ENCODE measurements at places on chromosomes 3 and 15.

DNA sequence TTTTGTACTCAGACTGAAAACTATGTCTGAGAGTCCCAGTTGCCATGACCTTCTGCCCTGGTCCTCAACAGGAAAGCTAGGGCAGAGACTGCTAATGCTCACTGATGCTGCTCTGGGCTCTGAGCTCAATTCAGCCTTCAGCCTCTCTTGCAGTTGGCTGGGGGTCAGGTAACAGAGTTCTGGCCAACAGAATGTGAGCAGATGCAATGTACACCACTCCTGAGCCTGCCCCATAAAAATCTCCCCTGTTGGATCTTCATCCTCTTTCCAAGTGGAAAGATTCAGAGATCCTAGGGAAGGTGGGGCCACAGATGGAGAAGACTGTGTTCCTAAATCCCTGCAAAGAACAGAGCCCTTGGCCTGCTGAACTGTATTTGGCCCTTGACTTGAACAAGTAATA is 87.8 kb downstream of the PDZRN3 start:
- no peak for DNase-seq

DNA sequence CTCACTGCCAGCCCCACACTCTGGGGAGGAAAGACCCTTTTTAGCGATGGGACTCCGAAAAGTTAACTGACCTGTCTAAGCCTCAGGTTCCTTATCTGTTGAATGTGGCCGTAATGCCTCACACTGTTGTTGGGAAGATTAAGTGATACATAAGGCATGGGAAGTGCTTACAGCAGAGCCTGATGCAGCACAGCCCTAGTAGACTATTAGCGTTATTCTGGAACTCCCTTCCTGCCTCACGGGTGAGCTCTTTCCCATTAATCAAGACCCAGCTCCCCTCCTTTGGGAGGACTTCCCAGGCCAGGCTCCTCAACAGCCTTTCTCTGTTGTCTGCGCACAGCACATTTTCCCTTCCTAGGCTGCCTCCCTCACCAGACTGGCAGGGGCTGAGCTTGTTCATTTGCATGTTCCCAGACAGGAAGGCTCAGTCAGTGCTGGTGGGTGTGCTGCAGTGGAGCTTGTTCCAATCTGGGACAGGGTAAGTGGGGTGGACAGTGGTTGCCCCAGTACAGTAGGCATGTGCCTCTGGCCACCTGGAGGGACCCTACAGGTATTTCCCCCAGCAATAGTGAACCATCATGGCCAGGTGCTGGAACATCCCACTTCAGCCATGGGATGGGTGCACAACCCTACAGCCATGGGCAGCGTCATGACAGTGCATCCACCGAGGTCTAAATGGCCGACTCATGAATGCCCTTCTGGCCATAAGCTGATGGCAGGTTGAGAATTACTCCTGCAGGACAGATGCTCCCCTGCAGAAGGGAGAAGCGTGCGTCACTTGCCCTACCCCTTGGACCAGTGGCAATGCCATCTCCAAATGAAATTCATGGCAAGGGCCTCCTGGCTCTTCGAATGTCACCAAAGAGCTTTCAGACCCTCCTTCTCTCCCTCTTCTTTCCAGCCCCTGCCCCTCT is 5.8 kb upstream of the PSTPIP1 start:
- no peak for DNase-seq

DNA sequence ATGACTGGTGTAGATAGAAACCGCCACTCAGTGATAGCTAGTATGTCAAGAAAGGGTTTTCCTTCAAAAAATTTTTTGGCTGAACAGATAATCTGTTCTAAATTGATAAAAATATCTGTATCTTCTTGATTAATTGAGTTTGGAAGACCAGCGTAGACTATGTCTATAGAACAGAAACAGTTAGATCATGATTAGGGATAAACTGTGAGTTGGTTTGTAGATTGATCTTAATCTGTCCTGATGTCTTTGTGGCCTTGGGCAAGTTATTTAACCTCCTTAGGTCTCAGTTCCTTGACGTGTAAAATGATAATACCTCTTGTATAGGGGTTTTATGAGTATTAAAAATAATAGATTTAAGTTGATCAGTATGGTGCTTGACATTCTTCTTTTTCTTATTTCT is 4.7 kb downstream of the NFKBIZ start:
- DNase-seq = no peak

GRCh38 chr3:53809267-53809666 is 37.0 kb downstream of the CHDH start:
- no peak for DNase-seq

DNA sequence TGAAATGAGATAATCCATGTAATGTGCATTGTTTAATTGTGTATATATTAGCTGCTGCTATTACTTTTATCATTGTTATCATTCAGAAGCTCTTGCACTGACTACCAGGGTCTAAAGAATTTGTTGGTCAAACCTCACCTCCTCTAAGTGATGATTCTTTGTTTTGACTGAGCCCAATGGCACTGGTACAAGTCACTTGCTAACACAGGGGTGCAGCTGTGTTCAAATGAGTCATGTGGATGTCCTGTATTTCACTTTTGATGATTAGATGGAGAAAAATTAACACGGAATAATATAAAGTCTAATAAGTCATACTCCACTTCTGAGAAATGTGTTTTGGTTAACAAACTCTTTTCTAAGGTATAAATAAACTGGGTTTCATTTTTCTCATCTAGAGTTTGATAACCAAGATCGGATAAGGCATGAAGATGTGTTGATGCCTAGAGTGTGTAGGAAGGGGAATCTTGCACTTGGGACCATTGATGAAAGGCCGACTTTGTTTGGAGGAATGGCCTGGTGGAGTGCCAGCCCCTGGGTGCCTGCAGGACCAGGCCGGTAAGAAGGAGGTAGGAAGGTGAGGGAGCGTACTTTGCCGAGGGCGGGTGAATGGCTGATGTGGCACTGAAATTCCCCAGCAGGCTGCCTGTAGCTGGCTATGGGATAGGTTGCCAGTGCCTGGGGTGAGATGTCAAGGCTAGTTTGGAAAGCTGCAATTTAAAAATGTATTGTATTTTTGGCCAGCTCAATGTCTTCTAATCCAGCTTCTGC is 244.7 kb upstream of the ZPLD1 start:
- no peak for DNase-seq

- DNase-seq = no peak
These were observed 22.7 kb downstream of the ERICH6 start for GRCh38 chr3:150681057-150681456.

DNA sequence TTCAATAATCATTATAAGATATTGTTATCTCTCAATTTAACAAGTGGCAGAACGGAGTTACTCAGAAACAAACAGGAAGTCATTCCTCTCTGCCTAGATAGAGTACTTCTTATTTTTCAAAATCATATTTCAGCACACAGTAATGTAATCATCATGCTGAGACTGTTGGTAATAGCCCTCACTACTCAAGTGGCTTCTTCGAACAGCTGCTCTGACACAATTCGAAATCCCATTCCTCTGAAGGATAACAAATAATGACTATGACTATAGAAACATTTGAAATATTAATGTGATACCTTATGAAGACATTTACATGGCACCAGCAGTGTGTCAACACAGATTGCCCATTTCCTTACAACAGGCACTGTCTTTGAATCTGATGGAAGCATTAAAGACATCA is 1249.8 kb downstream of the NSUN3 start:
- DNase-seq = no peak

GRCh38 chr15:73624530-73624929 is 8.7 kb downstream of the NPTN start:
- DNase-seq = no peak

DNA sequence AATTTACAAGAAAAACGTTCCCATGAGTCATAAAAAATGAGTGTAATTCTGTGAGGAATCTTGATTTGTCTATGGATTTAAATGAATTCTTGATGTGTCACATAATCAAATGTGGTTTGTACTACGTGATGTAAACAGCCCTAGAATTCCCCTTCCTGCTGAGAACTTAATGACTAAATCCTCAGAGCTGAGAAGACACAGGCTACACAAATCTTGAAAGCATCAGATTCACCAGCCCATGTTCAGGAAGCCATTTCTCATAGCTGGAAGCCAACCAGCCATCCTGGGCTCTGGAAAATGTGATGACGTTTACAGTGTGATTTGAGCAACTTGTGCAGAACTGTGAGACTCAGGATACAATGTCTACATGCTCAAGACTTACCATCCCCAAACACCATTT is 193.7 kb upstream of the MME start:
- DNase-seq = no peak

DNA sequence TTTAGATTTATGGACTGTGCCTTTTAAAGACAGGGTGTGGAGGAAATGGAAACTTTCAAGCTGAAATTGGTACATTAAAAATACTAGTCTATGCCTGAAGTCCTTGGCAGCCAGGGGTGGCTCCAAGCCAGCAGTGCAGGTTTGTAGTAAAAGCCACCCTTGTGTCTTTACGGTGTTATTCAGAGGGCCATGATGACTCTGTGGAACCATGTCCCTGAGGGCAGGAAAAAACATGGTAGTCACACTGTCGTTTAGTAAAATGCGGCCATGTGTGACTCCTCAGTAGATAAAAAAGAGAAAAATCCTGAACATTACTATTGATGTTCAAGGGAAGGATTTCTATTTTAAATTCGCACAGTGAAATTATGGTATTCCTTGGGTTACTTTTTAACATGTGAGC is 2.7 kb downstream of the FAN1 start:
- no peak for DNase-seq

DNA sequence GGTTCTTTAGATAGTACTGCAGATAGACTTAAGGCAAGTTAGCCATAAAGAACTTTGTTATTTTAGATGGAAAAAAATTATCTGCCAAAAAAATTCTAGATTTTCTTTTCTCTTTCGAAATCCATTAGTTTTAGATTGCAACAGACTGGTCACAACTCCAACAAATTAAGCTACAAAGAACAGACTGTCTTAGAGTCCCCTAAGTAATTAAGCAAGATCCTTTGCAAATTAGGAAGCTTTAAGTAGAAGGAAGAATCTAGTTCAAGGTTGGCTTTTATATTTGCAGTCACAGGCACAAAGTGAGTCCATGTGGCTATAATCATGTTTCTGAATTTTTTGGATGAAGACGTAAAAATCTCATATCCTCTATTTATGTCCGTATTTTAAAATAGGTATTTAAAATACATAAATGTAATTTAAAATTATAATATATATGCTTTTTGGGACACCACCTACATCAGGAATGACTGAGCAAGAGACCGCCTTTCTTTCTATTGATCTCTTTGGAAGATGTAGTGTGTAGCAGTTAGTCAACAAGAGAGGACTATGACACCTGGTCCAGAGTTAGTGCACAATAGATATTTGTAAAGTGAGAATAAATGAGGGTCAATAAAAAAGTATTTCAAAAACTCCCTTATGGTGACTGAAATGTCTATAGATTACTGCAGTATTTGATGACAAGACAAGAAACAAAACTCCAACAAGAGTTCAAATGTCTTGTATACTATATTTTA is 34.4 kb downstream of the TMEM45A start:
- DNase-seq = no peak

- no peak for DNase-seq
These were observed 32.1 kb downstream of the KIF9 start for GRCh38 chr3:47250309-47251060.

DNA sequence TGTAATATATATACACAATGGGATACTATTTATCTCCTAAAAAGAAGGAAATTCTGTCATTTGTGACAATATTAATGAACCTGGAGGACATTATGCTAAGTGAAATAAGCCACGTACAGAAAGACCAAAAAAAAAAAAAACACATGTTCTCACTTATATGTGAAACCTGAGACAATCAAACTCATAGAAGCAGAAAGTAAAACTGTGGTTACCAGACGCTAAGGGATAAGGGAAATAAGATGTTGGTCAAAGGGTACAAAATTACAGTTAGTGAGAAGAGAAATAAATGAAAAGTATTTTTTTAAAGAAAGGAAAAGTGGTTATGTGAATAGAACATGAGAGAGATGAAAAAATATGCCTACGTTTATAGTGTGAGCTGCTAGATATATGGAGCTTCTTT is 101.1 kb downstream of the CPNE4 start:
- no peak for DNase-seq

DNA sequence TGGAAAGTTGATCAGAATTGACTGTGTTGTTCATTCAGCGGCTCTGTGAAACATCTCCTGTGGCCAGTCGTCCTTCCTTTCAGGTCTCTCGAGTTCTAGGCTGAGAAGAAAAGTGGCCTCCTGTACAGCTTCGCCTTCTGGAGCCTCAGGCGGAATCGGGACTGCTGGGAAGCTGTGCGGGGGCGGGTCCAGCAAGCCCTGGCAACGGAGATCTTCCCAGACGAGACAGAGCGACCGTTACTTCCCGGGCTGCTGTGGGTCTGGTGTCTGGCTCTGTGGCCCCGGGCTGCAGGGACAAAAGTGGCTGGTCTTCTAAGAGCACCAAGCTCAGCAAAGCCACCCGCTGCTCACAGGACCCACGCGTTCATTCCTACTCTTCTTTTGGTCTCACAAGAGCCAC is 88.6 kb upstream of the CACNA2D3 start:
- DNase-seq = no peak

GRCh38 chr3:55622116-55622515 is 135.0 kb upstream of the WNT5A start:
- DNase-seq = no peak

- DNase-seq = no peak
These were observed 579.8 kb downstream of the EDEM1 start for GRCh38 chr3:5767304-5767703.

DNA sequence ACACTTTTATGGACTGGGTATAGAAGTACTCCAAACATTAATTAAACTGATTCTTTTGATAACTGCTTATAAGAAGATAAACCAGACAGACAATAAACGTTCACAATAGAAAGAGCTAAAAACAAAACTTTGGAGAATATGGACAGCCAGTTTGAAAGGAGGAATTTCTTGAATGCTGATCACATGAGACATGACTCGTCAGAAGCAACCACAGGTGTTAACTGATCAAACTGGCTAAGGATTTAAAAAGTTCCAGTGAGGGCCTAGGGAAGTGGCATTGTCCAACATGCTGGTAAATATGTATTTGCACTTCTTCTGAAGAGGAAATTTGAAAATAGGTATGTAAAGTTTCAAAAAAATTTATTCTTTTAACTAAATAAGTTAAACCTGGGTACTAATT is 29.4 kb upstream of the AP3B2 start:
- DNase-seq = no peak

- DNase-seq = no peak
These were observed 84.1 kb downstream of the ZNF609 start for GRCh38 chr15:64544450-64544849.

GRCh38 chr3:128113817-128114794 is 9.5 kb downstream of the RUVBL1 start:
- DNase-seq = no peak

GRCh38 chr15:68199340-68199739 is 5.8 kb downstream of the CALML4 start:
- no peak for DNase-seq

- no peak for DNase-seq
These were observed 31.2 kb upstream of the RIOX2 start for GRCh38 chr3:98003306-98003969.
